Activated CD4-positive, alpha-beta memory T cell treated with anti-CD3 and anti-CD28 coated beads, Interleukin-2, amount 10 ng/mL, durations not matched to agents 7 days and 5 days (primary cell): ENCODE measurements at places on chromosomes 3 and 15.

GRCh38 chr3:166307756-166308350, 470.6 kb upstream of the BCHE start:
- no peak overlapping the region for H3K27ac ChIP-seq
- DNase-seq = no peak
- H3K4me3 ChIP-seq = no peak overlapping the region
- no peaks in the 10 kb centered on the region for H3K27me3 ChIP-seq
- no peaks in the 10 kb centered on the region for H3K4me1 ChIP-seq

DNA sequence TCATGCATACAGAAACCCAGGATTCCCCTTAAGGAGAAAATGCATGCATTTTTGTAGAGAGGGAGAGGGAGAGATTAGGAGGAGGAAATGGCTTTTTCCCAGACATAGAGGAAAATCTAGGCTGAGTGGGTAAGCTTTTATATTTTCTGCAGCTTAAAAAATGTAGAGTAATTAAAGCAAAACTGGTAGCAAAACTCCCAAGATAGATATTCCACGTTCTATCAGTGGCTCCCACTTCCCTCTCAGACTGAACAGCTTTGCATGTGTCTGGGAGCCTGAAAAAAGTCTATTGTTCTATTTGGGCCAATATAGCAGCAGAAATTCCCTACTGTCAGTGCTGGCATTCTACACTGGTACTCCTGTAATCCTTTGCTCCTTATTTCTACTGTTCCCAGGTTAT, 110.8 kb upstream of the CADPS start:
- no peaks in the 10 kb centered on the region for H3K27me3 ChIP-seq
- no peaks in the 10 kb centered on the region for H3K4me1 ChIP-seq
- H3K27ac ChIP-seq = no peak overlapping the region
- DNase-seq = no peak
- H3K36me3 ChIP-seq = no peaks in the 10 kb centered on the region

GRCh38 chr3:61980041-61980440, 393.3 kb downstream of the FEZF2 start:
- no peak overlapping the region for H3K4me3 ChIP-seq
- no peaks in the 10 kb centered on the region for H3K4me1 ChIP-seq
- DNase-seq = no peak

DNA sequence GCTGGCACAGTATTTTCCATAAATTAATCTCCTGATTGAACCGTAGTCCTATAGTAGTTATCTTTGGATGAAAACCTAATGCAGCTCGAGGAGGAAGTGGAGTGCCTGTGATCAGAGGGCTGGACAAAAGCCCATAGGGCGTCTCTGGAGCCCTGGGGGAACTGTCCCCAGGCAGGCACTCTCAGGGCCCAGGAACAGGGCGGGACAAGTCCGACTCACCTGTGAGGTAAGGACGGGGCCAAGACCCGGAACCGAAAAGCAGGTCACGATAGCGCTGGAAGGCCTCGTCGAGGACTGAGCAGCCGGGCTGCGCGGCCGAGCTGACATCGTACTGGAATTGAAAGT, 341 bp downstream of the HEXA start:
- no peaks in the 10 kb centered on the region for H3K27me3 ChIP-seq
- peaks cover 16% of the 10 kb centered on the region for H3K36me3 ChIP-seq
- no peak for DNase-seq
- H3K4me3 ChIP-seq = peak overlapping the region; percentile 83
- H3K4me1 ChIP-seq = peaks cover 41% of the 10 kb centered on the region

GRCh38 chr3:72270072-72270681, 485.2 kb upstream of the PROK2 start:
- no peaks in the 10 kb centered on the region for H3K36me3 ChIP-seq
- no peaks in the 10 kb centered on the region for H3K27me3 ChIP-seq
- H3K27ac ChIP-seq = peak overlapping the region; percentile 55
- peak; percentile 37 for DNase-seq

DNA sequence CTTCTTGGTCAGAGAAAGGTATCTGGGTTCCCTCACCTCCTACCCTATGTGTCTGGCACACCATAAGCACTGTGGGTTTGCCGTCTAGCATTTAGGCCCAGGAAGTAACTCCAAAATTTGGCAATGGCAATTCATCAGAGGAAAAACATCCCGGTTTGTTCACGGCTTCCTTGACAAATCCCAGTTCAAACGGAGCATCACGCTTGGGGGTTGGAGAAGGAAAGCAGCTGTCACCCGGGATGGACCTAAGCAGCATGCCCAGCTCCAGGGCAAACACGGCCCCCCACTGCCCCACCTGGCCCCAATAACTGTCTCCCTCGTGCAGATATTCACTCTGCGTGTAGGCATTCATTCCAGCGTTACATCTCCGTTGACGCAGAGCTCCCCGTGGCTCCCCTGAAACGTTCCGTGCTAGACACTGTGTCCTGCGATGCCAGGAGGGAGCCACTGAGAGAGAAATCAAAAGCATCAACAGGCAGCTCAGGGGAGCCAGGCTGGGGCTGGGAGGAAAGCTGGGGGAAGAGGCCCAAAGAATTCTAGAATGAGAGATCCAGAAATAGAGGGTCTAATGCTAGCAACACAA, 41.4 kb downstream of the NTRK3 start:
- no peaks in the 10 kb centered on the region for H3K27me3 ChIP-seq
- H3K36me3 ChIP-seq = no peaks in the 10 kb centered on the region
- H3K4me1 ChIP-seq = no peaks in the 10 kb centered on the region
- no peak overlapping the region for H3K27ac ChIP-seq
- no peak overlapping the region for H3K4me3 ChIP-seq
